ENCODE measurements at places on chromosomes 5 and 9. TPM values are rescaled to one million over a fixed set of nuclear protein-coding genes. Genes with fewer than 3 reads are reported as not detected.

DNA sequence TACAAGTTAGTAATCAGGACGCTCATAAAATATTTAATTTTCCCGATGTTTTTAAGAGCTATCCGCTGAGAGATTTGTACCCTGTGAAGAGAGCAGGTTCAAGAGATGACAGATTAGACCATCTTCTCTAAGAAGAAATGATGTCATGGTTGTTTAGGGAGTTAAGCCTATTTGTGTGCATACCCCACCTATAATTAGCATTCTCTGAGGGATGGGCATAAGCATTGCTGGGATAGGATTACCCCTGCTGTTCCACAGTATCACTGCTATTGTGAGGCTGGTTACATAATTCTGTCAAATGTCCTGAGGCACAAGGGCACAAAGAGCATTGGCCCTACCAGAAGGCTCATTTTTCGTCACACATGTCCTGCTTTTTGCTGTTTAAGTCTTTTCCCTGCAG, 687.0 kb downstream of the CETN3 start:
- DNase-seq, result no peak
- H3K27me3 ChIP-seq, result no peaks in the 10 kb centered on the region
- no peaks in the 10 kb centered on the region for H3K4me1 ChIP-seq
- no peaks in the 10 kb centered on the region for H3K36me3 ChIP-seq
- H3K4me3 ChIP-seq, result no peak overlapping the region

GRCh38 chr5:68924481-68925145, 169.2 kb upstream of the SLC30A5 start:
- H3K27me3 ChIP-seq, result no peaks in the 10 kb centered on the region
- no peak for DNase-seq
- peak overlapping the region; percentile 31 for H3K27ac ChIP-seq
- peaks cover 19% of the 10 kb centered on the region for H3K4me1 ChIP-seq
- H3K4me3 ChIP-seq, result no peak overlapping the region
- H3K36me3 ChIP-seq, result peaks cover 3% of the 10 kb centered on the region

DNA sequence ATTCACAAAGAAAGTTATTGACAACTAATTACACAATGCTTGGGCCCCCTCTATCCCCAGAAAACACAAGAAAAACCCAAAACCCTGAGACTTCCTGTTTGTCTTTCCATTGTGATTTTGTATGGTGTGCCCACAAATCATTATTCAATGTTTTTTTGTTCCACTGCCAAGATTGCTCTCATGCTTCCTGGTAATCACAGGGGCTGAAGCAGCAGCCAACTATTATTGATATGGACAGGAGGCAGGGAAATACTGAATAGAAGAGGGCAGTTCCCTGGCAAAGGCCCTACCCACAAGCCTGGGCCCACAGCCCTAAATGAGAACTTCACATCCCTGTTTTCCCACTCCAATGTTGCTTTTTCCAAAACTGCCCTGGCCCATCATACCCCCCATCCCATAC, 21.5 kb upstream of the RFK start:
- no peaks in the 10 kb centered on the region for H3K27me3 ChIP-seq
- H3K27ac ChIP-seq, result peak overlapping the region; percentile 48
- no peaks in the 10 kb centered on the region for H3K36me3 ChIP-seq
- H3K4me1 ChIP-seq, result peaks cover 16% of the 10 kb centered on the region
- no peak overlapping the region for H3K4me3 ChIP-seq
- no peak for DNase-seq

DNA sequence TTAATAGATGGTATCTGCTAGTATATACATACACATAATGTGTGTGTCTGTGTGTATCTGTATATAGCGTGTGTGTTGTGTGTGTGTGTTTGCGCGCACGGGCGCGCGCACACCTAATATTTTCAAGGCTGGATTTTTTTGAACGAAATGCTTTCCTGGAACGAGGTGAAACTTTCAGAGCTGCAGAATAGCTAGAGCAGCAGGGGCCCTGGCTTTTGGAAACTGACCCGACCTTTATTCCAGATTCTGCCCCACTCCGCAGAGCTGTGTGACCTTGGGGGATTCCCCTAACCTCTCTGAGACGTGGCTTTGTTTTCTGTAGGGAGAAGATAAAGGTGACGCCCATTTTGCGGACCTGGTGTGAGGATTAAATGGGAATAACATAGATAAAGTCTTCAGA, 757 bp downstream of the FXN start:
- H3K4me1 ChIP-seq, result peaks cover 11% of the 10 kb centered on the region
- H3K27me3 ChIP-seq, result no peaks in the 10 kb centered on the region
- H3K4me3 ChIP-seq, result peak overlapping the region; percentile 91
- peaks cover 2% of the 10 kb centered on the region for H3K36me3 ChIP-seq

DNA sequence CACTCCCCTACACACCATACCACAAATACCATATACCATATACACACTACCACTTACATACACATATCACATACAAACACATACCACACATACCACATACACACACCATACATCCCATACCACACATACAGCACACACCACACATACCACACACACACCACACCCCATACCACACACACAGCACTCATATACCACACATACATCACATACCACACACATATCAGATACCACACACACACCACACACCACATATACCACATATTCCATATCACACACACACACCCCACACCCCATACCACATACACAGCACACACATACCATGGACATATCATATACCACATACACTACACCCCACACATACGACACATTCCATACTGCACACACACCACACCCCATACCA, 276.6 kb downstream of the GADD45G start:
- no peaks in the 10 kb centered on the region for H3K27me3 ChIP-seq
- no peaks in the 10 kb centered on the region for H3K4me1 ChIP-seq
- no peaks in the 10 kb centered on the region for H3K36me3 ChIP-seq
- H3K4me3 ChIP-seq, result no peak overlapping the region
- no peak for DNase-seq

Gene HOMER1
- 28.1 TPM for total RNA-seq

- H3K36me3 ChIP-seq, result peaks cover 3% of the 10 kb centered on the region
- H3K4me3 ChIP-seq, result peak within 1 kb of the TSS; percentile 91
- H3K4me1 ChIP-seq, result peaks cover 73% of the 10 kb centered on the region
- no peak for DNase-seq
- peak within 1 kb of the TSS; percentile 30 for H3K27ac ChIP-seq
Observed at GRCh38 chr5:141878186-141878710, at the start of gene PCDH1. Gene PCDH1 (minus strand): TSS chr5:141878410. CDS start chr5:141878262, 148 bp downstream.

- no peaks in the 10 kb centered on the region for H3K4me1 ChIP-seq
- H3K27ac ChIP-seq, result no peak overlapping the region
- peaks cover 4% of the 10 kb centered on the region for H3K27me3 ChIP-seq
- H3K36me3 ChIP-seq, result peaks cover 6% of the 10 kb centered on the region
- no peak overlapping the region for H3K4me3 ChIP-seq
- no peak for DNase-seq
Observed at GRCh38 chr9:69130456-69131441, 43.3 kb upstream of the TJP2 start.

Gene OR1J2
- not detected for total RNA-seq

DNA sequence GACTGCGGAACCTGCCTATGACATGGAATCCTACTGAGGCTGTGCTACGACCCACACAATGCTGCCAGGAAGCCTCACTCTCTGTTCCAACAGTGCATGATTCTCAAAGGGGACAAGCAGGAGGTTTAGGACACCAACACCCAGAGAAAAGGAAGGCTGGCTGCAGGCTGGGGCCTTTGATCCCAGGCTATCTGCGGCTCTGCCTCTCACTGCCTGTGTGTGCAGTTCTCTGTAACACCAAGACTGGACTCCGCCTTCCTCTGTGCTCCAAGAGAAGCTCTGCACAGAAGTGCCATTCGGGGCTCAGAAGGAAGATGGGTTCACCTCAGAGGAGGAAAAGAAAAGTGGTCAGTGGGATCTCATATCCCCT, 20.5 kb downstream of the ANKH start:
- H3K36me3 ChIP-seq, result no peaks in the 10 kb centered on the region
- H3K4me3 ChIP-seq, result no peak overlapping the region
- DNase-seq, result no peak
- no peak overlapping the region for H3K27ac ChIP-seq

Gene GFI1B
- total RNA-seq, result not detected

- no peak overlapping the region for H3K27ac ChIP-seq
- no peaks in the 10 kb centered on the region for H3K36me3 ChIP-seq
- H3K4me1 ChIP-seq, result peaks cover 32% of the 10 kb centered on the region
Observed at GRCh38 chr9:68804911-68805889, 100.2 kb downstream of the PIP5K1B start.

Gene ABO
- 0.11 TPM for total RNA-seq

DNA sequence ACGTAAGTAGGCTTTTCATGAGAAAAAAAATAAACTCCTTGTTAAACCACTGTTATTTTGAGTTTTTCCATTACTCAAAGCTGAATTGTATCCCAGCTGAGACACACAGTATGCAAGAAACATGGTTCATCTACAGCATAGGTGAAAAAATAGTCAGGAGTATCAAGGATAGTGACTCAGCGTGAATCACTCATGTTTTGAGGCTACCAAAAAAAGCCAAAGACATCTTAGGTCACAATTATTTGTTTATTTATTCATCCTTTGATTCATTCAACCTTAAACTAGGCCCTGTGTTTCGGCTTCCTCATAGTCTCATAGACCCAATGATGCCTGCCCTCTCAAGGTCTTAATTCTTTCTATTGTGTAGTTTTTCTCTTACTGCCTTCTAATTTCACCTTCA, 32.9 kb upstream of the STX17 start:
- H3K36me3 ChIP-seq, result no peaks in the 10 kb centered on the region
- no peak overlapping the region for H3K4me3 ChIP-seq
- no peaks in the 10 kb centered on the region for H3K4me1 ChIP-seq

- H3K4me3 ChIP-seq, result no peak overlapping the region
- H3K4me1 ChIP-seq, result no peaks in the 10 kb centered on the region
- no peaks in the 10 kb centered on the region for H3K27me3 ChIP-seq
- H3K27ac ChIP-seq, result no peak overlapping the region
- no peak for DNase-seq
Observed at GRCh38 chr5:52119768-52120167, 667.9 kb upstream of the ITGA1 start.

Gene CACFD1
- 42.6 TPM for total RNA-seq

DNA sequence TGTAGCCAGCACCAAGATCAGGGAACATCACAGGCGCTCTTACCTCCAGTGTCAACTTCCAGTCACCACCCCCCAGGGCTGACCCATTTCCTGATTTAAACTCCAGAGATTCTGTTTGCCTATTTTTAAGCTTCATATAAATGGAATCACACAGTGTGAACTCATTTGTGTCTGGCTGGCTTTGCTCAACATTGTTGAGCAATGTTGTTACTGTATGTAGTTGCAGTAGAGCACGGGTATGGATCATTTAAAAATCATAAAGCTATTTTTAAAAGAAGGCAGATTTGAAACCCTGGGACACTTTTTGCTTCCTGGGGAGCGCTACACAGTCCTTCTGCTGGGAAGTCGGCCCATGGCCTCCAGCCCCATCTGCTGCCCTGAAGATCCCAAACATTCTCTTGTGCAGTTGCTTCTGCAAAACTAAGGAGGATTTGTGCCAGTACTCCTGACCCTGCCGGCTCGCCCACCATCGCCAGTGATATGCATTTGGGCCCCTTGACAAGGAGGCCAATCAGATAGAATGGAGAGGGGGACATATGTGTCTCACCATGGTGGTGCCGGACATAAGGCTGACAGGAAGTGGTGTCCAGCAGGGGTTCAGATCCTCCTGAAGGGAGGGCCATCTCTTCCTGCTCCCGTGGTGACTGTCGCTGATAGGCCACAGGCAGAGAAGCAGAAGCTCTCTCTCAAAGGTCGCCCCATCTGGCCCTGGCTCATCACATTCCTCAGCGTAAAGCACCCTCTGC, 13.3 kb downstream of the DCANP1 start:
- H3K27me3 ChIP-seq, result no peaks in the 10 kb centered on the region
- H3K4me1 ChIP-seq, result peaks cover 9% of the 10 kb centered on the region
- H3K27ac ChIP-seq, result peak overlapping the region; percentile 29
- DNase-seq, result no peak
- H3K36me3 ChIP-seq, result no peaks in the 10 kb centered on the region

Gene SLC45A2
- 0.36 TPM for total RNA-seq

- peak overlapping the region; percentile 69 for H3K4me3 ChIP-seq
- H3K27ac ChIP-seq, result peak overlapping the region; percentile 99
- H3K27me3 ChIP-seq, result no peaks in the 10 kb centered on the region
- DNase-seq, result no peak
Observed at GRCh38 chr5:67773411-67774266, 441.9 kb upstream of the PIK3R1 start.

Gene TERT
- total RNA-seq, result 5.6 TPM

Gene STK32A
- 0.61 TPM for total RNA-seq

DNA sequence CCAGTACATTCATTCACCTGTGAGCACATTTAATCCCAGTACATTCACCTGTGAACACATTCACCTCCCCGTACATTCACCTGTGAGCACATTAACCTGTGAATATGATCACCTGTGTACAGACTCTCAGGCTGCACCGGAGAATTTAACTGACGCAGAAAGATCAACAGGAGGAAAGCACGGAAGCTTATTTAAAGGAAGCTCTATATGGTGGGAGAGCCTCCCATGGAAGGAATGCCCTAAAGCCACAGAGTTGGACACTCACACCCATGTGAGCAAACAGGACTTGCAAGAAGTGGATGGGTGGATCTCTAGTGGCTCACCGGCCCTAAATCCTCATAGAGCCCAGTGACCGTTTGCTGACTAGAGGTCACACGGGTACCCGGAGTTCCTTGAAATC, 38.2 kb downstream of the TRIP13 start:
- peaks cover 16% of the 10 kb centered on the region for H3K27me3 ChIP-seq
- H3K36me3 ChIP-seq, result no peaks in the 10 kb centered on the region
- no peak overlapping the region for H3K4me3 ChIP-seq
- DNase-seq, result no peak
- H3K27ac ChIP-seq, result no peak overlapping the region

Gene DNAJA1
- total RNA-seq, result 254 TPM

Gene OSMR
- total RNA-seq, result 2.7 TPM

- H3K36me3 ChIP-seq, result no peaks in the 10 kb centered on the region
- H3K4me1 ChIP-seq, result peaks cover 38% of the 10 kb centered on the region
- peak overlapping the region; percentile 8 for H3K4me3 ChIP-seq
- no peak for DNase-seq
Observed at GRCh38 chr5:174731214-174732035, 7.0 kb downstream of the MSX2 start.

DNA sequence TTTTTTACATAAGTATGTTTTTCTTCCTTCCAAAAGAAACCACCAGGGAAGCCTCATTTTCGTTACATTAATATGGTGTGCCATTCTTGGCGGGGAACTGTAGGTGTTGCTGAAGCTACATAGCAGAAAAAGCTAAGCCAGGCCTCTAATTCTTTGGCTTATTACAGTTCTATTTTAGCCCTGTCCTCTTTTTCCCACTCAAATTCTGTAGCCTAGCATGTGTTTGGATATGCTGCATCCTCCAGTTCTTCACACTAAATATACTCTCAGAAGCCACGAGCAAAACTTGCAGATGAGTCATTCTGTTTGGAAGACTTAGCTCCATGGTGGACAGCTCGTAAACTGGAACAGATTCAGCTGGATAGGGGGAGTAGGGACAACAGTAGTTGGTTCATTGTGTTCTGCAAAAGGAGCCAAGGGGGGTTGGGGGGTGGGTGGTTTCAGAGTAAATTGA, 369.4 kb downstream of the TMEM161B start:
- H3K27me3 ChIP-seq, result no peaks in the 10 kb centered on the region
- H3K36me3 ChIP-seq, result no peaks in the 10 kb centered on the region
- H3K4me1 ChIP-seq, result peaks cover 38% of the 10 kb centered on the region
- peak overlapping the region; percentile 92 for H3K27ac ChIP-seq
- DNase-seq, result peak; percentile 29

- no peaks in the 10 kb centered on the region for H3K27me3 ChIP-seq
- no peak overlapping the region for H3K4me3 ChIP-seq
- no peak for DNase-seq
- H3K36me3 ChIP-seq, result no peaks in the 10 kb centered on the region
Observed at GRCh38 chr5:158914008-158915000, 185.4 kb downstream of the EBF1 start.
